ENCODE measurements at places on chromosomes 1 and 21. TPM values are rescaled to one million over a fixed set of nuclear protein-coding genes. Genes with fewer than 3 reads are reported as not detected.

The ADCY10 gene
- 0.14 TPM for total RNA-seq

The CHI3L2 gene
- not detected for total RNA-seq

The CFHR5 gene
- total RNA-seq = not detected

The SPATA1 gene
- total RNA-seq = not detected

The CFHR4 gene
- not detected for total RNA-seq

The RGL1 gene
- 1.0 TPM for total RNA-seq

The RPE65 gene
- not detected for total RNA-seq

The CDK18 gene
- total RNA-seq = 0.45 TPM

The EFNA1 gene
- total RNA-seq = not detected

The USH2A gene
- total RNA-seq = not detected

The FMO5 gene
- not detected for total RNA-seq

DNA sequence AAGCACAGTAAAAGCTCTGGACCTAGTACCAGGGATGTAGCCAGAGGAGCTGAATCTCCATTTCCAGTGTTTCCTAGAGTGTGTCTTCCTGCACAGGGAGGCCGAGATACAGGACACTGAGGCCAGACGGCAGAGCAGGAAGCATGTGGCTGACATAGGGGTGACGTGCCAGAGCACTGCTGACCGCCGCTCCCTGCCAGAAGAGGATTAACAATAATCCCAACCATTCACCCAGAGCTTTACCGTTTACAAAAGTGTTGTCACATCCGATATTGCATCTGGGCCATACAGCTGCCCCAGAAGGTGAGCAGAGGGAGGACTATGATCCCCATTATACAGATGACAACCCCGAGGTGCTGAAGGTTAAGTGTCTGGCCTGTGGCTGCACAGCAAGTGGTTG, 5.8 kb upstream of the CLDN19 start:
- H3K27ac ChIP-seq = no peak overlapping the region
- no peaks in the 10 kb centered on the region for H3K4me1 ChIP-seq
- H3K4me3 ChIP-seq = no peak overlapping the region

GRCh38 chr1:97947695-97948094, 26.9 kb upstream of the DPYD start:
- H3K27me3 ChIP-seq = no peaks in the 10 kb centered on the region
- DNase-seq = no peak
- no peaks in the 10 kb centered on the region for H3K36me3 ChIP-seq
- H3K4me1 ChIP-seq = peaks cover 35% of the 10 kb centered on the region
- H3K4me3 ChIP-seq = peak overlapping the region; percentile 22

- no peaks in the 10 kb centered on the region for H3K27me3 ChIP-seq
- H3K4me1 ChIP-seq = peaks cover 81% of the 10 kb centered on the region
- peak; percentile 61 for DNase-seq
These were observed 175.4 kb downstream of the IGSF21 start for GRCh38 chr1:18282851-18283600.

GRCh38 chr1:7224644-7225043, 439.4 kb downstream of the CAMTA1 start:
- no peak overlapping the region for H3K4me3 ChIP-seq
- peak; percentile 86 for DNase-seq
- H3K36me3 ChIP-seq = no peaks in the 10 kb centered on the region
- H3K27ac ChIP-seq = no peak overlapping the region
- H3K27me3 ChIP-seq = no peaks in the 10 kb centered on the region

DNA sequence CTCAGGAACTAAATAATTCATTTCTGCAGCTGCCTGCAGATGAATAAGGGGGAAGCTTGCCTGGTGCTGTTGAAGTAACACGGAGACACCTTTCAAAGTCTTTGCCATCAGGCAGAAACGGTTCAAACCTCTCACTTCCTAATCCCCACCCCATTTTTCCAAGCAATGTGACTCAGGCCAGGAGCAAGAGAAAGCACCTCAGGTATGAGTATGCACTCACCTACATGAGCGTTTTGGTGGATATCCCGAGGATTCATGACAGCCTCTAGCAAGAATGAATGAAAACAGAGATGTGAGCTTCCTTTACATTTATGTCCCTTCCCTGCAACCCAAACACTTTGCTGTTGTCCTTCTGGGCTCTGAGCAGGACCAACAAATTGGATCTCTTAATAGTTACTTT, 63.4 kb upstream of the LAX1 start:
- no peak overlapping the region for H3K4me3 ChIP-seq
- H3K36me3 ChIP-seq = no peaks in the 10 kb centered on the region
- H3K4me1 ChIP-seq = no peaks in the 10 kb centered on the region
- H3K27ac ChIP-seq = no peak overlapping the region
- no peak for DNase-seq

GRCh38 chr1:248622570-248623001, 12.3 kb downstream of the OR2T11 start:
- H3K4me1 ChIP-seq = peaks cover 21% of the 10 kb centered on the region
- H3K27ac ChIP-seq = no peak overlapping the region
- peak; percentile 84 for DNase-seq
- no peaks in the 10 kb centered on the region for H3K36me3 ChIP-seq
- no peak overlapping the region for H3K4me3 ChIP-seq

- no peak overlapping the region for H3K27ac ChIP-seq
- peaks cover 33% of the 10 kb centered on the region for H3K4me1 ChIP-seq
- no peak for DNase-seq
- no peaks in the 10 kb centered on the region for H3K36me3 ChIP-seq
These were observed 4.0 kb upstream of the SMIM12 start for GRCh38 chr1:34863501-34863900.

- 0 out of 2 replicates have a peak overlapping the region, but pooled peaks have one; percentile 3 for H3K4me3 ChIP-seq
- no peaks in the 10 kb centered on the region for H3K27me3 ChIP-seq
- H3K27ac ChIP-seq = no peak overlapping the region
- DNase-seq = peak; percentile 59
- peaks cover 30% of the 10 kb centered on the region for H3K4me1 ChIP-seq
These were observed 95.7 kb downstream of the FASLG start for GRCh38 chr1:172754609-172755008.

DNA sequence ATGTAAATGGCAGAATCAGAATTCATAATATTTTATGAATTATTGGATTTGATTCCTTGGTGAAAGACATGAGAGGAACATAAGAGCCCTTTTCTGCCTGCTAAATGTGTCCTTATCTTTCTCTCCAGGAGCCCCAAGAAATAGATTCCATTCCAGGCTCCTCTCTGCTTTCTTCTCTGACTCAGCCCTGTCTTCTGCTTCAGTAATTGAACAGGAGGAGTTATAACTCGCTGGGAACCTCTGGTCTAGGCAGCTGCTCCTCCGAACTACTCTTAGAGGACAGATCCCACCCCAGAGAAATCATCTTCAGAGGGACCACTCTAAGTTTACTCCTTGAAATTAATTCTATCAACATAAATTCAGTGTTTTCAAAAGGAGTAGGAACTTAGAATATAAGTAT, 78.4 kb downstream of the RGS21 start:
- H3K4me3 ChIP-seq = no peak overlapping the region
- H3K27ac ChIP-seq = no peak overlapping the region
- no peaks in the 10 kb centered on the region for H3K36me3 ChIP-seq
- no peak for DNase-seq
- H3K4me1 ChIP-seq = no peaks in the 10 kb centered on the region

- no peaks in the 10 kb centered on the region for H3K4me1 ChIP-seq
- H3K4me3 ChIP-seq = no peak overlapping the region
- no peak overlapping the region for H3K27ac ChIP-seq
- DNase-seq = no peak
- H3K27me3 ChIP-seq = no peaks in the 10 kb centered on the region
These were observed 13.2 kb downstream of the SLX9 start for GRCh38 chr21:44952929-44953627.

GRCh38 chr1:111597426-111597825, 22.2 kb upstream of the RAP1A start:
- DNase-seq = no peak
- no peaks in the 10 kb centered on the region for H3K36me3 ChIP-seq
- H3K27ac ChIP-seq = no peak overlapping the region
- H3K27me3 ChIP-seq = no peaks in the 10 kb centered on the region
- no peak overlapping the region for H3K4me3 ChIP-seq

DNA sequence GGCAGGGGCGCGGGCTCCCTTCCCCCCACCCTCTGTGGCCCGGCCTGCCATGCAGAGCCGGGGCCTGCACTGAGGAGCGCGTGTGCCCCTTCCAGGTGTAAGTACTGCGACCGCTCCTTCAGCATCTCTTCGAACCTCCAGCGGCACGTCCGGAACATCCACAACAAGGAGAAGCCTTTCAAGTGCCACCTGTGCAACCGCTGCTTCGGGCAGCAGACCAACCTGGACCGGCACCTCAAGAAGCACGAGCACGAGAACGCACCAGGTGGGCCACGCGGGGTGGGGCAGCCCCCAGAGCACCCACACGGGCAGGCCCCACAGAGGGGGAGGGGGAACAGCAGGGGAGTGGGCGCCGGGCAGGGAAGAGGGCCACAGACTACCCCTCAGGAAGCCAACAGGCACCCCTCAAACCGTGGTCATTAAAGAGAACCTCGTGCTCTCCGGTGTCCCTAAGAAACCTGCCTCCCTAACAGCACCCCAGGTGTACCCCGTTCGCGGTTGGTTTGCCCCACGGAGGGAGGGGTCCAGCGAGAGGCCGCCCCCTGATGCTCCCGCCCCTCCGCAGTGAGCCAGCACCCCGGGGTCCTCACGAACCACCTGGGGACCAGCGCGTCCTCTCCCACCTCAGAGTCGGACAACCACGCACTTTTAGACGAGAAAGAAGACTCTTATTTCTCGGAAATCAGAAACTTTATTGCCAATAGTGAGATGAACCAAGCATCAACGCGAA, 28.8 kb upstream of the ARHGEF16 start:
- H3K27me3 ChIP-seq = no peaks in the 10 kb centered on the region
- no peak overlapping the region for H3K27ac ChIP-seq
- no peaks in the 10 kb centered on the region for H3K36me3 ChIP-seq
- no peak for DNase-seq
- no peaks in the 10 kb centered on the region for H3K4me1 ChIP-seq

DNA sequence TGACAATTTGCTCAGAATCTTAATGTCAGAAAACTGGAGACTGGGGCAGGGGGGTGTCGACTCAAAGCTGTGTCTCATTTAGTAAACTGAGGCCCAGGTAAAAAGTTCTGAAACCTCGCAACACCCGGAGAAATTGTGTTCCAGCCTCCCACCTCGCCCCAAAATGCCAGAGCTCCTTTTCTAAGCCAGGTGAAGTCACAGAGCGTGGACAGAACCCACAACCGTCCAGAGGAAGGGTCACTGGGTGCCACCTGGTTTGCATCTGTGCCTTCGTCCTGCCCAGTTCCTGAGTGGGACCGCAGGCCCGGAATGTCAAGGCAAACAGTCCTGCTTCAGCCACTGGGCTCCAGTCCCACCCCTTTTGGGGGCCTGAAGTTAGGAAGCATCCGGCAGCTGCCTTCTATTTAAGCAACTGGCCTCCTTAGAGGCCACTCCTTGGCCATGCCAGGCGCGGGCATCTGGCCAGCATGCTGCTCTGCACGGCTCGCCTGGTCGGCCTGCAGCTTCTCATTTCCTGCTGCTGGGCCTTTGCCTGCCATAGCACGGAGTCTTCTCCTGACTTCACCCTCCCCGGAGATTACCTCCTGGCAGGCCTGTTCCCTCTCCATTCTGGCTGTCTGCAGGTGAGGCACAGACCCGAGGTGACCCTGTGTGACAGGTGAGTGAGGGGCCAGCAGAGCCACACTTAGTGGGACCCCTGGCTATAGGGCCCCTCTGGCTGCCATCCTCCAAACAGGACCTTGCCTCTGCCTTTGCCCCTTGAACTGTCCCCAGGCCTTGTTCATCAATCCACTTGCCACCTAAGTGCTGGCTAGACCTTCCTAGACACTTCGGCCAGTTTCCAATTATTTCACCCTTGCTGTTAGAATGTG, at the start of gene TAS1R1:
TSS of gene TAS1R1 (plus strand) at position 401 of the 872 bp plus-strand sequence. CDS start at position 468, 67 bp downstream.
- peaks cover 6% of the 10 kb centered on the region for H3K36me3 ChIP-seq
- no peak for DNase-seq
- H3K4me3 ChIP-seq = peak within 1 kb of the TSS; percentile 100
- H3K4me1 ChIP-seq = peaks cover 19% of the 10 kb centered on the region
- H3K27me3 ChIP-seq = no peaks in the 10 kb centered on the region

- no peaks in the 10 kb centered on the region for H3K36me3 ChIP-seq
- no peaks in the 10 kb centered on the region for H3K27me3 ChIP-seq
- no peak overlapping the region for H3K27ac ChIP-seq
- H3K4me3 ChIP-seq = no peak overlapping the region
- H3K4me1 ChIP-seq = no peaks in the 10 kb centered on the region
- DNase-seq = no peak
These were observed 138.3 kb upstream of the DUSP10 start for GRCh38 chr1:221880182-221880581.

- H3K27me3 ChIP-seq = no peaks in the 10 kb centered on the region
- no peaks in the 10 kb centered on the region for H3K4me1 ChIP-seq
- no peaks in the 10 kb centered on the region for H3K36me3 ChIP-seq
- no peak overlapping the region for H3K27ac ChIP-seq
- H3K4me3 ChIP-seq = no peak overlapping the region
These were observed 26.7 kb upstream of the TP53BP2 start for GRCh38 chr1:223872308-223872901.

DNA sequence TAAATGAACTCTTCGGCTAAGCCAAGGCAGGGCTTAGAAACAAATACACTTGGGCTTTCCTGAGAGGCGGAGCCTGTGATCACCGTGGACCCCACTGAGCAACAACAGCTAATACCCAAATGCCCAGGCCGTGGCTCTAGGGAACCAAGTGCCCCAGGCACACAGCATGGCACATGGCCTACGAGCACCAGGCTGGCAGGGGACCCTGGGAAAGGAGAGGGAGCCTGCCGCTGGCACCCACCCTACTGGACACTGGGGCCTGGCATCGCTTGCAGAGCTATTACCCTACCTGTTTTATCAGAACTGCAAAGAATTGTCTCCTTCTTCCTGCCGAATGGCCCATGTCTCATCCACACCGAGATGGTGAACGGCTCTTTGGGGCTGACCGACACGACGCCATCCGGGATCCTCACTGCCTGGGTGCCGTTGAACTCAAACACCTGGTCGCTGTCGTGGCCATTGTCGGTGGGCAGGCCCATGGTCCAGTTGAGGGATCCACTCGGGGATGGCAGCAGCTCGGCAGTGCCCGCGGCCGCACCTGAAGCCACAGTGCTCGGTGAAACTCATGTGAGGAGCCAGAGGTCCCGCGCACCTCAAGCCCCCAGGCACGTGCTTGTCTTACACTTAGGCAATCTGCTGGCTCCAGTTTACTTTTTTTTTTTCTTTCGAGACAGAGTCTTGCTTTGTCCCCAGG, 79.5 kb downstream of the CLSTN1 start:
- H3K4me3 ChIP-seq = no peak overlapping the region
- DNase-seq = no peak
- H3K27ac ChIP-seq = no peak overlapping the region
- H3K27me3 ChIP-seq = no peaks in the 10 kb centered on the region
- H3K36me3 ChIP-seq = peaks cover 30% of the 10 kb centered on the region
- H3K4me1 ChIP-seq = no peaks in the 10 kb centered on the region

GRCh38 chr1:216462066-216462775, 39.0 kb upstream of the USH2A start:
- DNase-seq = no peak
- H3K27me3 ChIP-seq = no peaks in the 10 kb centered on the region
- H3K36me3 ChIP-seq = no peaks in the 10 kb centered on the region
- H3K4me3 ChIP-seq = no peak overlapping the region
- H3K27ac ChIP-seq = no peak overlapping the region

- peaks cover 6% of the 10 kb centered on the region for H3K4me1 ChIP-seq
- H3K27ac ChIP-seq = no peak overlapping the region
- no peak overlapping the region for H3K4me3 ChIP-seq
- no peaks in the 10 kb centered on the region for H3K36me3 ChIP-seq
- H3K27me3 ChIP-seq = no peaks in the 10 kb centered on the region
- DNase-seq = no peak
These were observed 15.4 kb upstream of the ZBTB21 start for GRCh38 chr21:42025376-42026081.

Measured in Karpas-422 (cell line).